ACHN (cell line): ENCODE measurements at places on chromosomes 4 and X.

GRCh38 chr4:169440446-169440845 is 169.7 kb upstream of the SH3RF1 start:
- DNase-seq, result no peak

DNA sequence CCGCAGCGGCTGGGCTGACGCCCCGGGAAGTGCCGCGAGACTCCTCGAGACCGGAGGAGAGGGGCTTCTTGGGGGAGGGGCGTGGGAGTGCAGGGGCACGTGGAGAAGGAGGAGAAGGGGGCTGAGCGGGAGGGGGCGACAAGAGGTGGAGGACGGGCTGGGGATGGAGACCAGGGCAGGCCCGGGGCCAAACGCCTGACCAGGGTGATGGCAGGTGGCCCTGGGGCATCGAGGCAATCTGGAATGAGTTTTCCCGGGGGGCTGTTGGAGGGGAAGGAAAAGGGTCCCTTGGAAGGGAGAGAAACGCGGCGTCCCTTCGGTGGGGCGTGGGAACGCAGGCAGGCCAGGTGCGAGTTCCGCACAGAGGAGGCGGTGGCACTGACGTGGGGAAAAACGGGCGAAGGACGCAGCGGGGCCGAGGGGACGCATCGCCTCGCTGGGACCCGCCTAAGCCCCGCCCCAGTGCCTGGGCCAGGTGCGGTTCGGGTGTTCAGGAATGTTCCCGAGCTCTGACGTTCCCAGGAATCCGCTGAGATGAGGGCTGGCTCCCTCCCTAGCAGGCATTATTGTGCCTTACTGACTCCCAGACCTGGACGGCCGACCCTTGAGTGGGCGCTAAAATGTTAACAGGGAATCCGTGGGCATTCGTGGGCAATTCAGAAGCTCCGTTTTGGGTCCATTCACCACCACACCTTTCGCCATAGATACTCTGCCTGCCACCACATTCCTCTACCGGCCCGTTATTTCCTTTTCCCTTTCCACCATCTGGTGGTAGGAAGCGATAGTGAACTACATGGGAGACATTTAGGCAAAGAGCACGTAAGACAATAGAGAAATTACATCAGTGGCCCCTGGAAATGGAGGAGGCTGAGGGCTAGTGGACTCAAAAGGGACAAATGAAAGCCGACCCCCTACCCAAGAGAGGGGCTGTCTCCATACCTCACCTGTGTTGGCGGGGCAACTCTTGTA is 795 bp upstream of the SH3KBP1 start:
- peak; percentile 70 for DNase-seq

DNA sequence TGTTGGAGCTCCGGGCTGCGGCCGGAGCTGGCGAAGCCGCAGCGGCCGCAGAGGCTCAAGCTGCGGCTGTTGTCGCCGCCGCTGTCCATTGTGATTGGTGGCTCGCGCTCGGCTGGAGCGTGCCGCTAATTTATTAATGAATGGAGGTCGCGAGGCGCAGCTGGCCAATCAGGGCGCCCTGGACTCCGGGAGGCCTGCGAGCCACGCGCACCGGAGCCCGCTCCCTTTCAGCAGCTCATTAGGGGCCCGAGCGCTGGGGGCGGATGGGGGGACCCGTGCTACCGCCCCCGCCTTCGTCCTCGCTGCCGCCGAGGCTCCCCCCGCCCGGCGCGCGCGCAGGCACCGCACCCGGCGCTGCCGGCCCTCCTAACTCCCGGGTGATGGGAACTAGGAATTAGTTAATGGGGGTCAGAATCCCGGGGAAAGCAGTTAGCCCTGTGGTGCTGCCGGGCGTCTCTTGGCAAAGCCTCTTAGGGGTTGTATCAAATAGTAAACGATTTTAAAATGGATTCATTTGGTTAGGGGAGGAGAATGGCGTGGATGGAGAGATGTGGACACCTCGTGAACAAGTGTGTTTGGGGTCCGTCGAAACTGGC is 589 bp upstream of the NEUROG2 start:
- DNase-seq, result no peak

- DNase-seq, result no peak
Measured at GRCh38 chrX:40094041-40094899, 3.5 kb downstream of the BCOR start.

- DNase-seq, result no peak
Measured at GRCh38 chr4:47729131-47729680, 108.7 kb downstream of the CORIN start.

GRCh38 chrX:19595043-19595677 is 79.9 kb upstream of the MAP3K15 start:
- no peak for DNase-seq

DNA sequence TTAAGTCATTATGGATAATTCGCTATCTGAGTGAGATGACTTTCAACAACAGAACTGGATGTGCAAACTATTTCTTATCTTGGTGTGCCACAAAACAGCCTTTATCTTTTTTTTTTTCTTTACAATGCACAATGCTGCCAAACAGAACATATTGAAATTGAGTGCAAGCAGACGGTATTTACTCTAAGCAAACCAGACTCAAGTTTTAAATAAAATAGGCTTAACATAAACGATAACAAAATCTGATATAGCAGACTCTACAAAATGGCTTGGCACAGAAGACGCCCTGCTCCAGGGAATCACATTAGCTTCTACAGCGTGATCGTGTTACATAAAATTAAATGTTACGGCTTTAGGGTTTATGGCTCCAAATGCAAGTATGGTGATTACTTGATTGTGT is 9.6 kb upstream of the STK32B start:
- no peak for DNase-seq

GRCh38 chr4:81030061-81030980 is at the start of gene BMP3:
TSS of gene BMP3 (plus strand) at chr4:81030708. CDS start at chr4:81031285, 577 bp downstream.
- DNase-seq, result peak; percentile 9

GRCh38 chrX:84197550-84197949 is 9.6 kb upstream of the RPS6KA6 start:
- DNase-seq, result no peak

DNA sequence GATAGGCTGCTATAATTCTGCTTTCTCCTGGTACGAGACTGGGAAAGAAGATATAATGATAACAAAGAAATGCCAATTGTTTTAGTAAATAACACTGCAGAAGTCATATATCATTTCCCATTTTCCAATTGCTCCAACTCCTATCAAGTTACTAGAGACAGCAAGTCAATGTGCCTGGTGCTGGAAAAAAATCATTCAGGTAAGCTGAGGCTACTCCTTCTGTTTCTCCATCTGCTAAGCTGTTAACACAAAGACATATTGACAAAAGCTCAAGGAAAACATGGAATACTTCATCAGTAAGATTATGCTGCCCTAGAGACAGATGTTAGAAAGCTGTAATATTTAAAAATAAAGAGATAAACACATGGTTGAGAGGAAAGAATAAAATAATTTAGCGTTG is 10.0 kb downstream of the NAA11 start:
- no peak for DNase-seq

DNA sequence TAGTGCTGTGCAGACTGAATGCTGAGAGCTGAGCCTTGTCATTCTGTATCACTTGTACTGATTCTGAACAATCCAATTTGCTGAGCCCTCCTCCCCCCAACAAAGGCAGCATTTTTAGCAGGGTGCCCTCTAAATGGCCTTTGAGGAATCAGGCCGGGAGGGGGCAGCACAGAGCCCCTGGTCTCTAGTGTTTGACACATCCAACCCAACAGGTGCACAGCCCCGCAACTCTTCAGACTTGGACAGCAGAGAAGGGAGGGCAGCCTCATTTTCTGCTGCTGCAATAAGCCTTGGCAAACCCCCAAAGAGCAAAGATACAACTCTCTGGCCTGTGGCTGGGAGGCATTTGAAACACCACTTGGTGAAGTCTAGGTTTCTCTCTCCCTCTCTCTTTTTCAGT is 3.4 kb downstream of the ATP1B4 start:
- DNase-seq, result peak; percentile 15

- DNase-seq, result no peak
Measured at GRCh38 chr4:88971536-88971935, 85.4 kb downstream of the FAM13A start.

DNA sequence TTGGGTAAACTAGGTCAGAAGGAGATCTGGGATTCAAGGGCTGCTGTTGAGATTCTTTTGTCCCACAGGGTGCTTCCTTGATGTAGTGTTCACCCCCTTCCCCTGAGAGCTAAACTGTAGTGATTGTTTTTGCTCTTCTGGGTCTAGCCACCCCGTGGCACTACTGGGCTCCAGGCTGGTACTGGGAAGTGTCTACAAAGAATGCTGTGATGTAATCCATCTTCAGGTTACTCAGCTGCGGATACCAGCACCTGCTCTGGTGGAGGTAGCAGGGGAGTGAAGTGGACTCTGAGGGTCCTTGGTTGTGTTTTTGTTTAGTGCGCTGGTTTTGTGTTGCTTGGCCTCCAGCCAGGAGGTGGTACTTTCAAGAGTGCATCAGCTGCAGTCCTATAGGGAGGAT is 365.5 kb downstream of the ZNF674 start:
- DNase-seq, result no peak

DNA sequence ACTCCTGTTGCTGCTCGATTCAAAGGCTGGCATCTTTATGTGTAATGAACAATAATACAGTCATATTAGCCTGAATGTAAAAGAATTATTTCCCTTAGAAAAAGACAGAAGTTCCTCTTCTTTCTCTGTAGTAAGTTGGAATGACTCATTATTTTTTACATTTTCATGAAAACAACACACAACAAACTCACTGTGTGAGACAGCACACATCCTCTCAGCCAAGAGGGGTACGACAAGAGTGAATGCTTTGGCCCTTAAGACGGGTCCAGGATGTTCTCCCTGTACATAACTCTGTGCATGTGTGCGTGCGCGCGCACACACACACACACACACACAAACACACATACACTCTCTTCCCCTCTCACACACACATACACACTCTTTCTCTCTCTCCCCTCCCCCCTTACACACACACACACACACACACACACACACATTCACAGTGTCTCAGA is 72.8 kb downstream of the MANBA start:
- no peak for DNase-seq

- no peak for DNase-seq
Measured at GRCh38 chrX:145817331-145818185, at the start of gene SLITRK2. TSS of gene SLITRK2 (plus strand) at chrX:145817829. CDS start at chrX:145822426, 4,597 bp downstream.

DNA sequence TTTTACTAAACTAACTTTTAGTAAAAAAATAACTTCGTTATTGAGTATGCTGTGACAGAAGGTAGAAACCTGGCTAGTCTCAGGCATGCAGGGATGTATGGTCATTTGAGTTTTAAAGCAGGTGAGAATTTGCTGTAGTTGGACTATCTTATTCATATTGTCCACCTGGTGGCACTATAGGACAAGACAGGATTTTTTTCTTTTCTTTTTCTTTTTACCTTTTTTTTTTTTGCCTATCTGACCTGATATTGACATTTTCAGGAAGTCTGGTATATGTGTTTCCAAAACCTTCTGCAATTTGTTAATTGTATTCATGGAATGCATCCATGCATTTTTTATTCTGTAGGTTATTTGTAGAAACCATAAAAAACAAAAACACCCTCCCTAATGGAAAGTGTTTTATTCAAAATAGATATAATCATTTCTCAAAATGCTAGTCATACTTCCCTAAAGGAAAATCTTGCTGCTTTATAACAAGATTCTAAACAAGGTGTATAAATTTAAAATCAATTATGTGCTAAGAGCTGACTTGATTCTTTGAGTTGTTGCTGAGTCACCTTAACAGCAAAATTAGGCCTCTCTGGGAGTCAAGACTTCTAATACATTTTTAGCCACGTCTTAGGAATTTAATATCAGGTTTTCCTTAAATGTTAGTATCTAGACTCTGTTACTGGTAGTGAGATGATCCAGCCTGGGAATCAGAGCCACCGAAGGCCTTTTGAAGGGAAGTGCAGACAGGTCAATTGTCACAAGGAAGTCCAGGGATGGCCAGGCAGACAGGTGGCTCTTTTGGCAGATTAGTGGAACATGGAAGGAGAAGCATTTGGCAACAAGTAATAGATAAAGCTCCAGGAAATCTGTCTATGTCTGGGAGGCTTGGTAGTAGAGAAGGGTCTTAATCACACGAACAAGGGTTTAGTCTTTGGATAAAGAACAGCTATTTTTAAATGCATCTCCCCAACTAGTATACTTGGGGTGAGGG is 201.3 kb upstream of the GNPDA2 start:
- peak; percentile 57 for DNase-seq

DNA sequence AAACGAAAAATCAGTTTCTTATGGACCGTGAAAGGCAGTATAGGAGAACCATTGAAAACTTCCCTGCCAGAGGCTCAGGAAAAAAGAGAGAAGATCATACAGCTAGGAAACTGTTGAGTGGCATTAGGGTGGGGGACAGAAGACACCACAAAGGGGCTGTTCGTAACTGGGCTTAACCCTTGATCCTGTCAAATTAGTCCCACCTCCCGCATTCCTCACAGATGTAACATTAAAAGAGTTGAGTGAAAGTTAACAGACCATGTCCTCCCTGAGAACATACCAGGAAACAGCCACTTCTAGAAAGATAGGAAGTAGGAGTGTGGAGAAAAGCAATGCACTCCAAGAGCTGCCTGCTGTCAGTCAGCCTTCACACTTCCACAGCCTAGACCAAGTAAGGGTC is 8.7 kb downstream of the SHROOM4 start:
- peak; percentile 51 for DNase-seq

DNA sequence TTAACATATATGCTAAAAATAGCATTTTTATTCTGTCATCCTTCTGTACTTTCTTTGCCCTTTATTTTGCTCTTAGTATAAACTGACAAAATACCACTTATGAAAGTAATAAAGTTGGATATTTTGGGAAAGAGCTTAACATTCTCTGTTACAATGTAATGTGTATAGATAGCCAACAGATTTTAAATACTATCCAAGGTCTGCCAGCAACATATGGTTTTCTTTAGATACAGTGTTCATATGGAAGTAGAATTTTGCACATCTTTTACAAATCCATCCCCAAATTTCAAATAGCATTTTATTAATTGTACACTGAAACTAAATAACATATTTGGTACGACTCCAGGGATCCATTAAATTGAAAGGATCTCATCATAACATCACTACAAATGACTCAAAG is 268.6 kb upstream of the PCDH18 start:
- no peak for DNase-seq

DNA sequence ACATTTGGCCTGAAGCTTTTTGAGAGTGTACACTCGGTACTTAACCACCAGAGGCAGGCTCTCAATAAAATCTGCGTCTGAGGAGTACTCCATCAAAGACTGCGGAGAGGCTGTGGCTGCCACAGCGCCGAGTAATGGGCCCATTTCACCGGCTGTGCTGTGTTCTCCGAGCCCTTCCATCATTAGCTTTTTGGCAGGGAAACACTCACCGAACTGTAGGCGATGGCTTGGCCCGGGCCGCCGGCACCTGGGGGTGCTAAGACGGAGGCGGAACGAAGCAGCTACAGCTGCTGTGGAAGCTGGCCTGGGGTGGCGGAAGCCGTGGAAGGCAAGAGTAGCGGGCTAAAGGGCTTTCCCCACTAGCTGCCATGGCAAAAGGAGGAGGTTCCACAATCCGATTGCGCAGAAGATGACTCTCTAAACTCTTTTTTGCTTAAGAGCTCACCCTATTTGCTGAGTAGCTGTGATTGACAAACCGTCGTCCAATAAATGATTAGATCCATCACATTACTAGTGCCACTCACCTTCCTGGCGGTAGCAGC is 48.5 kb upstream of the PABPC1L2A start:
- no peak for DNase-seq

DNA sequence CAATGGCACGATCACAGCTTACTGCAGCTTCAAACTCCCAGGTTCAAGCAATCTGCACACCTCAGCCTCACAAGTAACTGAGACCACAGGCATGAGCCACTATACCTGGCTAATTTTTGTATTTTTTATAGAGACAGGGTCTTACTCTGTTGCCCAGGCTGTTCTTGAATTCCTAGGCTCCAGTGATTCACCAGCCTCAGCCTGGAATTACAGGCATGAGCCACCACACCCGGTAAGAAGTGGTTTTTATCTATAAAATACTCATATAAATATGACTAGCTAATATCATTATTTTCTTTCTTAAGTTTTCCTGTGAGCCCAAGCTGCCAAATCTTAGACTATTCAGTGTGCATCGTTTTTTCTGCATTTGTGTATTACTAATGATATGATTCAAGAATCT is 4.4 kb downstream of the SCFD2 start:
- no peak for DNase-seq
